Cardiac septum (tissue), 1 donor: ENCODE measurements at places on chromosomes 3 and 15. TPM values are rescaled to one million over a fixed set of nuclear protein-coding genes. Genes with fewer than 3 reads are reported as not detected.

The TIMP4 gene
- total RNA-seq, result 4.3 TPM

The CFAP100 gene
- total RNA-seq, result not detected

The SOX2 gene
- total RNA-seq, result not detected

The SLC27A2 gene
- not detected for total RNA-seq

The CASR gene
- total RNA-seq, result not detected

The AADACL2 gene
- total RNA-seq, result not detected

The AHSG gene
- total RNA-seq, result not detected

- DNase-seq, result no peak
Measured at GRCh38 chr3:41276191-41276590, 76.9 kb downstream of the CTNNB1 start.

- DNase-seq, result no peak
Measured at GRCh38 chr15:85545185-85545584, 164.8 kb downstream of the AKAP13 start.

DNA sequence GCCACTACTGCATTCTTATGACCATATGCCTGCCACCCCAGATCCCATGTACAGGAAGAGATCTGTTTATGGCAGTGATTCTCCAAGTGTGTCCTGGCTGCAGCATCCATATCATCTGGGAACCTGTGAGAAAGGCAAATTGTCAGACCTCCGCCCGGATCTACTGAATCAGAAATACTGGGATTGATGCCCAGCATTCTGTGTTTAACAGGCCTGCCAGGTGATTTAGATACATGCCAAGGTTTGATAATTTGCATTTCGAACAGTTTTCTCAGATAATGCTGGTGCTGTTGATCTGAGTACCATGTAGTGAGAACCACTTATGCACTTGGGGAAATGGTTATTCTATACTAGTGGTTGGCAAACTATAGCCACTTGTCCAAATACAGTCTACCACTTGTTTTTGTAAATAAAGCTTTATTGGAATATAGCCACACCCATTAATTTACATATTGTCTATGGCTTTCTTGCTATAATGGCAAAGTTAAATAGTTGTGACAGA is 165.4 kb downstream of the SSR3 start:
- DNase-seq, result no peak

- no peak for DNase-seq
Measured at GRCh38 chr15:40162552-40162951, 1.7 kb downstream of the BUB1B start.

DNA sequence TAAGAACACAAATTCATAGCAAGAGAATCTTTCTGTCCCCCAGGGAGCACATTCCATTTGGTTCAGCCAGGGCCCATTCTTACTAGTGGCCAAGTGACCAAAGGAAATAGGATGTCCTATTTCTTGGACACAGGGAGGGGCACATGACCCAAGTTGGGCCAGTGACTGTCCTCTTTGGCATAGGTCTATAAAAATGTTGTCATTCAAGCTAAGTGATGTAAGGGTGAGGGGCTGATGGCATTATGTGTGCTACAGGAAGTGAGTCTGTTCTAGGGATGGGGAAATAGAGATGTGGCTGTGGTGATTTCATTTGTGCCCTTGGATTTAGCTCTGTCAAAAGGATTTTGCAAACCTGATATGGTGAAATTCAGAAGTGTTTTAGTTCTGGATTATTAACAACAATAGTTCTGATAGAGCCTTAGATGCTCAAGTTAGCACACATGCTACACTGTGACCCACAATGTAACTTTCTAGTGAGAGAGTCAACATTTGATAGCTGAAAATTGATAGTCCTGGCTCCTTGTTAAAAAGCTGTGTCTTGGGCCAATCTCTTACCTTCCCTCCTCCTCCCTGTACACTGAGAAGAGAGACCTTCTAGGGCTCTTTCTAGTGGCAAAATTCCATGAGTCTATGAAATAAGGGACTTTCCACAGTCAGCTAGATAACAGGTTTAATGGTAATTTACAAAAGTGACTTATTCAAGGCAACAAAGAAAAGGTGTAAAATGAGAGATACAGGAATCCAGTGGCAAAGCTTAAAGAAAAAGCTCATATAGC is 117.2 kb downstream of the THRB start:
- DNase-seq, result no peak

GRCh38 chr3:163879172-163879571 is 1199.1 kb downstream of the SI start:
- DNase-seq, result no peak

DNA sequence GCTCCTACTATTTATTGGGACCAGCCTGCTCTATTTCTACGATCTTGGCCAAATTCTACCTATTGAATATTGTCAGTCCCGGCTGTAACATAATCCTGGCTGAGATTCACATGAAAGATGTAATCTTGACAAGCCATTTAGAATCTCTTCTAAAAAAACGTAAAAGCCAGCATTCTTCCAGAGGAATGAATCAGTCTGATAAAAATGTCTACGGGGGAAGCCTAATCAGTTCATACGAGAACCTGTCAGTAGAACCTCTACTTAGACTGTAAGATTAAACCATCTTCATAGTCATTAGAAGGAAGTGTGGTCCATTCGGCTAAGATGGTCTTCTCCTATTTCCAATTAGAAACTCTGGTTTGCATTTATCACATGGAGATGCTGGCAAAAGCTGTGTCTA is 147.2 kb upstream of the WNT5A start:
- no peak for DNase-seq

DNA sequence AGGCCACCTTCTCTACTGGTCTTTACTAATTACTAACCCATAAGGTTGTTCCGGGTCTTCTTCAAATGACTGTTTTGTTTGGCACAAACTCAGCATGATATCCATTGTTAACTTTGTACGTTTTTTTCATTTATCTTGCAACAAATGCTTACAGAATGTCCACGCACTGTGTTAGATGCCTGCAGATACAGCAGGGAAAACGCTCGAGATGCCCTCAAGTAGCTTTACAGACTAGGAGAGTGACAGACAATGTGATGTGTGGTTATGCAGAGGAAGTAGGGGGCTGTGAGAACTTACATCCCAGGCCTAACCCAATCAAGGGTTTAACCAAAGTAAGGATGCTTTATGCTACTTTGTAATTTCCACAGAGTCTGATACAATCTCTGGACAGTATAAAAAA is 949 bp upstream of the RFC4 start:
- DNase-seq, result no peak

DNA sequence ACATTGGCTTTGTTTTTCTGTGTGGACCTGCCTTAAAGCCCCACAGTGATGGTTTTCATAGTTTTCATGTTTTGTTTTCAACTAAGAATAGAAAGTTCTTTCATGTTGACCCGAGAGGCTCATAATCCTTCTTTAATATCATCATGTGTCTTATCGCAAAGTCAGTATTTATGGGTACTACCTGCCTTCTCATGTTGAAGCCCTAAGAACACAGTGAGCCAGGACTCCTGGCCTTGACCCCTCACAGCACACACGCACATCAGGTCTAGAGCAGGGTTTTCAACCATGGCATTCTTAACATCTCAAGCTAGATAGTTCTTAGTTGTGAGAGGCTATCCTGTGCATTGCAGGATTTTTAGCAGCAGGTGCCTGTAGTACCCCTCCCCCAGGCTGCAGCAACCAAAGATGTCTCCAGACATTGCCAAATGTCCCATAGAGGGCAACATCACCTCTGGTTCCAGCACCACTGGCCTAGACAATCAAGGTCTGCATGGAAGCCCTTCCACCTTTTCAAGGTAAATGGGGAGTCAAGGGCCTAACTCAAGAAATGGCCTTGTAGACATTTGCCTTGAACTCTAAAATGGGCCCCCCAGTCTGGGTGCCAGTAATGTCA is 118.3 kb downstream of the MTHFS start:
- no peak for DNase-seq

DNA sequence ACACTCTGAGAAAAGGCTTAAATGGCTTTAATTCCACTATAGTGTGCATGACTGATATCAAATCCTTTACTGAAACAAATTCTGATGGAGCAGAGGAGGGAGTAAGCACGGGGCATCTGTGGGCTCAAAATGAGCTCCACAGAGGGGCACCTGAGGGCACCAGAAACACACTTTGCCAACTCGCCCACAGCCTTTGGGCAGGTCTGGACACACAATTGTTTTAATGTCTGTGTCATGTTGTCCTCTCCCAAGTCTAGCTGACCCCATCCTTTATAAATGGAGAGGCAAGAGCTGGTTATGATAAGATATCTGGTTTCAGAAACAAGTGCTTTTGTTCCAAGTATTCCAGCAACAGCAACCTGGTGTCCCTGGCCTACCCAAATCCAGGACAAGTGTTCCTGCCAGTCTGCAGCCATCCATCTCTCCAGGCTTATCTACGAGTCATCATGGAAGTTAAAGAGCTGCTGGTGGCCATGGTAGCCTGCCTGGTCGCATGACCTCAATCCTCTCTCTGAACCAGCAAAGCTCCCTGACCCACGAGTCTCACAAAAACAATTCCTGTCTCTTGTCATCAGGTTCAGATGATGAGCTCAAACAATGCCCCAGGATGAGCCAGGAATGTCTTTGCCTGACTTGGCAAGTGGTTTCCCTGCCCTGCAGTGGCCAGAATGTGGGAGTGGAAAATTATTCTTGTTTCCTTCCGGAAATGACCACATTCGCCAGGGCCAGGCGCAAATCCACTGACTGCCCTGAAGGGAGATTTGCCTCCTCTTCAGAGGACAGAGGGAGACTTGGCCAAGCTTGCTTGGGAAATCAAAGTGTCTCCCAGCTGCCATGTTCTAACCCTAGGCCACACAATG is 64.4 kb upstream of the TPM1 start:
- no peak for DNase-seq

GRCh38 chr15:89179966-89180875 is 41.2 kb downstream of the RLBP1 start:
- DNase-seq, result peak; percentile 56

GRCh38 chr3:139538733-139539132 is 809 bp downstream of the RBP1 start:
- peak; percentile 47 for DNase-seq

- no peak for DNase-seq
Measured at GRCh38 chr3:86168512-86168911, 822.4 kb downstream of the VGLL3 start.

DNA sequence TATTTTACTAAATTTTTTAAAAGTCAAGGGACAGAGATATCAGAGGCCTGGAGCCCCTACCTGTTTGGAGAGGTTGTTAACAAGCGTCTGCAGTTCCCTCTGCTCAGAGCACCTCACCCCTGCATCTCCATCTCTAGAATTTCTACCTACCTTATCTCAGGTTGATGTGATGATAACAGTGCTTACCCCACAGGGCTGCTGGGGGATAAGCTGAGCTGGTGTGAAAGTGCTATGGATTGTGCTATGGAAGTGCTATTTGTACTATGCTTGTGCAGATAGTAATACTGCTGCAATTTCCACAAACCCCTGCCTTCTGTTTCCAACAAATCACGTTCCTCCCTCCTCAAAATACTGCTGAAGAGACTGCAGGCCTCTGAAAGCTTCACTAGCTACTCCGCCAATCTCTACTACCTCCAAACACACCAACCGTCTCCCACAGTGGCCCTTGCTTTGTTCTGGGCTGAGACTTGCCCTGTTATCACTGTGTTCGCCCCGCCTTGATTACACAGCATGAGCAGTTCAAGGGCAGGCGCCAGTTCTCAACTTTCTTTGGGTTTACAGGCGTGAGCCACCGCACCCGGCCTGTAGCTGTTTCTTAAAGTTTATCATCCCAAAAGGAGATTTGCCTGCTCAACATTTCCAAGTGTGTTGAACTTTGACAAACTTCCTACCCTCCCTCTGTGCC is 28.4 kb upstream of the PARL start:
- DNase-seq, result no peak

DNA sequence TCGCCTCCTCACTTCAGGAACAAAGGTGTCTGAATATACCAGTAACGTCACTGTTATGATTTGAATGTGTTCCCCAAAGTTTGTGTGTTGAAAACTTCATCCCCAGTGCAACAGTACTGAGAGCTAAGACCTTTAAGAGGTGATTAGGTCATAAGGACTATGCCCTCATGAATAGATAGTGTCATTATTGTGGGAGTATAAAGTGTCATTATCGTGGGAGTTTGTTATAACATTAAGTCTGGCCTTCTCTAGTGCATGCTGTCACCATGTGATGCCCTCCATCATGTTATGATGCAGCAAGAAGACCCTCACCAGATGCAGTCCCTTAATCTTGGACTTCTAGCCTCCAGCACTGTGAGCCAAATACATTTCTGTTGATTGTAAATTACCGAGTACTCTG is 53.7 kb upstream of the TLE3 start:
- DNase-seq, result no peak

DNA sequence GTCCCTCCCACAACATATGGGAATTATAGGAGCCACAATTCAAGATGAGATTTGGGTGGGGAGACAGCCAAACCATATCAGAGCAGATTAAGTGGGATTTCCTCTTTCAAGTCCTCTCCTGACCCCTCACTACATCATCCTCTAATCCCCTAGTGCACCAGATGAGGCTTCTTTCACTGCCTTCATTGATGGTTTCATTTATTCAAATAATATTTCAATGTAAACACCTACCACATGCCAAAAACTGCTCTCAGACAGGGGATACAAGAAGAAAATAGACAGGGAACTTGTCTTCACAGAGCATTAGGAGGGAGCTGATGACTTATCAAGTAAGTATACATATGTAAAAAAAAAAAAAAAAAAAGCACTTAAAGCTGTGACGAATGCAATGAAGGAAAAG is 180.2 kb downstream of the NTRK3 start:
- no peak for DNase-seq

- DNase-seq, result no peak
Measured at GRCh38 chr3:107574650-107575049, 51.9 kb downstream of the BBX start.
